ENCODE measurements at places on chromosomes 13 and 19.

DNA sequence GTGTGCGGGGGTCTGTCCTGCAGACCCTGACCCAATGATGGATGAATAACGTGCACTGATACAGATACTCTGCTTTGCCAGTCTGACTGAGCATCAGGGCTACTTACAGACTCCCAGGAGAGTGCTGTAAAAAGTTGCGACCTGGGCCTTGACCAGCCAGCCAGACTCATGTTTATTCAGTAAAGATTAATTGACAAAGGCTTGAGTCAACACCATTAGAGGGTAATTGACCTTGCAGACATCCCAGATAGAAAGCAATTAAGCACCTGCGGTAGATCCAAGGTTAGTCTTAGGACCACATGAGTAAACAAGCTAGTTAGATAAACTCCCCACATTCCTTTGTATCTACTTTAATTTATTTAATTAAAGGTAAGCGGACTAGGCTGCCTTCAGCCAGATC, 10.4 kb downstream of the NUDT19 start:
- no peak for DNase-seq

GRCh38 chr13:34410678-34411077, 531.4 kb upstream of the NBEA start:
- DNase-seq, result no peak

DNA sequence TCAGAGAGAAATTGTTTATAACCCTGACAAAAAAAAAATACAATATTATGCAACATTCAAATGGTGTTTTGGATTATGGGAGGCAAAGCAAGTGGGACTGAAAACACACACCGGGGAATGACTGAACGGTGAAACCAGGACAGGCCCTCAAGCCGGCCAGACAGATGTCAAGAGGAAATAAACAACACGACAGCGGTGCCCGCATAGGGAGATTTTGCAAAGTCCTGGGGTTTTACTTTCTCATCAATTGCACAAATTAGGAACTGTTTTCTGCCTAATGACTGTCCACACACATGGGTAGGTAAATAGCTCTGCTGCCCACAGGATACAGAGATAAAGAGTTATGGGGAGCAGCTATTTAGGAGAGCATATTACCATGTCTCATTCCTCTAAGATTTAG, 134.5 kb downstream of the IRS2 start:
- DNase-seq, result no peak

- DNase-seq, result no peak
These were observed 606 bp downstream of the SYNGR4 start for GRCh38 chr19:48364598-48365348.

- no peak for DNase-seq
These were observed 182.4 kb downstream of the KCTD12 start for GRCh38 chr13:76703621-76704288.

All from OCI-LY7 (cell line).